GM23248 (cell line): ENCODE measurements at places on chromosomes 2 and 18. TPM values are rescaled to one million over a fixed set of nuclear protein-coding genes. Genes with fewer than 3 reads are reported as not detected.
A peak's percentile ranks its signal among the peaks of the same experiment; 100 is the strongest.

Gene AP1S3
- polyA plus RNA-seq: 2.0 and 2.3 TPM in 2 replicates

Gene STON1
- 3.0 TPM in 2 replicates for polyA plus RNA-seq

- DNase-seq: peak; percentile 39
Observed at GRCh38 chr2:173752152-173752551, 213.0 kb downstream of the SP3 start.

Gene RFX8
- 4.4 and 5.9 TPM in 2 replicates for polyA plus RNA-seq

Gene NABP1
- 120 and 148 TPM in 2 replicates for polyA plus RNA-seq
